ENCODE measurements at places on chromosomes 2 and 18. TPM values are rescaled to one million over a fixed set of nuclear protein-coding genes. Genes with fewer than 3 reads are reported as not detected.
A peak's percentile ranks its signal among the peaks of the same experiment; 100 is the strongest.

- no peak overlapping the region for H3K4me3 ChIP-seq
- peak overlapping the region; percentile 14 for H3K27ac ChIP-seq
- H3K36me3 ChIP-seq = no peaks in the 10 kb centered on the region
- no peak for DNase-seq
- no peaks in the 10 kb centered on the region for H3K27me3 ChIP-seq
These were observed 30.6 kb downstream of the ITSN2 start for GRCh38 chr2:24329700-24330099.

GRCh38 chr2:40511661-40512213 lies 59.8 kb upstream of the SLC8A1 start:
- no peak for DNase-seq
- H3K4me1 ChIP-seq = peaks cover 12% of the 10 kb centered on the region
- no peaks in the 10 kb centered on the region for H3K36me3 ChIP-seq
- H3K4me3 ChIP-seq = peak overlapping the region; percentile 26

ESCO1 gene
- total RNA-seq = 20.0 TPM

LINC00305 gene
- total RNA-seq = not detected

DNA sequence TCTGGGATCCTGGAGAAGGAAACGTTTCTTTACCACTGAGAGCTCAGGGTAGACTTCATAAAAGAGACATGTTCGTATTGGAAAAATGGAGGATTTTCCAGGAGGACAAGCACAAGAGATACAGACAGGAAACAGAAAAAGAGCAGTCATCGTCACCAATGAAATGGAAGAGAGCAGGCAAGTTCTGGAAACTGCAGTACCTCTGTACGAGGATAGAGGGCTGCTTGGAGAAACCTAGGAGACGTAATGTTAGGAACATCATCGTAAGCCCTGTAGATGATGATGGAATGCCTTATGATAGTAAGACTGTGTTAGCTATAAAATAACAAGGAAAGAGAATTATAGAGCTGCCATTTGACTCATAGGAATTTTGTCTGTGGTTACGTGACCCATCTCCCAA lies 121.1 kb upstream of the KLHL14 start:
- H3K36me3 ChIP-seq = no peaks in the 10 kb centered on the region
- H3K4me1 ChIP-seq = peaks cover 3% of the 10 kb centered on the region
- H3K27ac ChIP-seq = no peak overlapping the region

- no peaks in the 10 kb centered on the region for H3K4me1 ChIP-seq
- no peak overlapping the region for H3K4me3 ChIP-seq
- H3K36me3 ChIP-seq = peaks cover 42% of the 10 kb centered on the region
- H3K27ac ChIP-seq = no peak overlapping the region
- DNase-seq = no peak
- H3K27me3 ChIP-seq = no peaks in the 10 kb centered on the region
These were observed 22.7 kb downstream of the CYP20A1 start for GRCh38 chr2:203261326-203262159.

DNA sequence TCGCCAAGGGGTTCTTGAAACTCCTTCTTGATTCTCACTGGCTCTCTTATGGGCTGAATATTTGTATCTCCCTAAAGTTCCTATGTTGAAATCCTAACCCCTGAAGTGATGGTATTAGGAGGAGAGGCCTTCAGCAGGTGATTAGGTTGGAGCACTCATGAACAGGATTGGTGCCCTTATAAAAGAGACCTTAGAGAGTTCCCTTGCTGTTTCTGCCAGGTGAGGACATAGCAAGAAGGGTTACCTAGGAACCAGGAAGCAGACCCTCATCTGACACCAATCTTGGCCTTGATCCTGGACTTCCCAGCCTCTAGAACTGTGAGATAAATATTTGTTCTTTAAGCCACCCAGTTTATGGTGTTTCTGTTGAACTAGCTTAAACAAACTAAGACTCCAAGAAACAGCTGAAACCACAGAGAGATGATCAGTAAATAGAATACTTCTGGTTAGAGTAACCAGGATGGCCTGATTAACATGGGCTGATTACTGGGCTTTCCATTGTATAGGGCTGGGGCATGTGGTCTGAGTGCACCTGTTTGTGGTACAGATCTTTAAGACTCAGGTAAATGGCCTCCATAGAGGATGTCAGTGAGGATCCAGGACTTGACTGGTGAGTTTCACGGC lies 7.7 kb upstream of the CDC42EP3 start:
- H3K4me1 ChIP-seq = peaks cover 16% of the 10 kb centered on the region
- H3K4me3 ChIP-seq = no peak overlapping the region
- H3K36me3 ChIP-seq = no peaks in the 10 kb centered on the region
- no peak overlapping the region for H3K27ac ChIP-seq
- no peak for DNase-seq

GRCh38 chr2:176385838-176386237 lies 116.6 kb downstream of the MTX2 start:
- H3K27ac ChIP-seq = no peak overlapping the region
- no peaks in the 10 kb centered on the region for H3K27me3 ChIP-seq
- no peaks in the 10 kb centered on the region for H3K4me1 ChIP-seq
- no peak overlapping the region for H3K4me3 ChIP-seq

RRM2 gene
- total RNA-seq = 39.2 TPM

DNA sequence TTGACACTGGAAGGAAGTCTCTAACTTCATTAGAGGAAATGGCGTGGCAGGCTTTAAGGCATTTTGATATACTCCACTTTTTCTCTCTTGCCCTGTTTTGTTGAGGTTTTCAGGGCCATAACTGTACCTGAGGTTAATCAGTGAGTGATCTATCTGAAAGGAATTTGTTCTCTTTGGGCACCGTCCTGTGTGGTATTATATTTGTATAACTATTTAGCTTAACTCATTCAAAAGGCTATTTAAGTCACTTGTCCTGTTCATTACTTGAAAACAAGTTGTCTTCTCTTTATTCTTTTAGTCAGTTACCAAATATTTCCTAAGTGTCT lies 180.4 kb downstream of the NEDD4L start:
- no peak overlapping the region for H3K27ac ChIP-seq
- no peak for DNase-seq
- H3K4me3 ChIP-seq = no peak overlapping the region

TLK1 gene
- 87.5 TPM for total RNA-seq

- no peaks in the 10 kb centered on the region for H3K27me3 ChIP-seq
- H3K4me1 ChIP-seq = no peaks in the 10 kb centered on the region
- no peak overlapping the region for H3K4me3 ChIP-seq
- peaks cover 100% of the 10 kb centered on the region for H3K36me3 ChIP-seq
These were observed 87.9 kb downstream of the UGGT1 start for GRCh38 chr2:128178650-128179460.

GRCh38 chr18:31667185-31667584 lies 17.2 kb downstream of the B4GALT6 start:
- DNase-seq = no peak
- no peaks in the 10 kb centered on the region for H3K36me3 ChIP-seq
- H3K4me1 ChIP-seq = no peaks in the 10 kb centered on the region
- no peak overlapping the region for H3K4me3 ChIP-seq

FAM237A gene
- total RNA-seq = not detected

DNA sequence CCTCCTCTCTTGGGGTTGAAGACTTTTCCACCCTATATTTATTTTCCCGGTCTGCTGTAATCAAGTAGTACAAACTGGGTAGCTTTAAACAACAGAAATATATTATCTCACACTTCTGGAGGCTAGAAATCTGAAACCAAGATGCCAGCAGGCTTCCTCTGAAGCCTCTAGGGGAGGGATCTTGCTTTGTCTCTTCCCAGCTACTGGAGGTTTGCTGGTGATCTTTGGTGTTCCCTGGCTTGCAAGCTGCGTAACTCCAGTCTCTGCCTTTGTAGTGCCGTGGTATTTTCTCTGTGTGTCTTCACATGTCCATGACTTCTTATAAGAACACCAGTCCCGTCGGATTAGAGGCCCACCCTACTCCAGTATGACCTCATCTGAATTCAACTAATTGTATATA lies 44.4 kb downstream of the MYO3B start:
- H3K27ac ChIP-seq = no peak overlapping the region
- DNase-seq = no peak
- no peaks in the 10 kb centered on the region for H3K27me3 ChIP-seq
- no peaks in the 10 kb centered on the region for H3K36me3 ChIP-seq

DNA sequence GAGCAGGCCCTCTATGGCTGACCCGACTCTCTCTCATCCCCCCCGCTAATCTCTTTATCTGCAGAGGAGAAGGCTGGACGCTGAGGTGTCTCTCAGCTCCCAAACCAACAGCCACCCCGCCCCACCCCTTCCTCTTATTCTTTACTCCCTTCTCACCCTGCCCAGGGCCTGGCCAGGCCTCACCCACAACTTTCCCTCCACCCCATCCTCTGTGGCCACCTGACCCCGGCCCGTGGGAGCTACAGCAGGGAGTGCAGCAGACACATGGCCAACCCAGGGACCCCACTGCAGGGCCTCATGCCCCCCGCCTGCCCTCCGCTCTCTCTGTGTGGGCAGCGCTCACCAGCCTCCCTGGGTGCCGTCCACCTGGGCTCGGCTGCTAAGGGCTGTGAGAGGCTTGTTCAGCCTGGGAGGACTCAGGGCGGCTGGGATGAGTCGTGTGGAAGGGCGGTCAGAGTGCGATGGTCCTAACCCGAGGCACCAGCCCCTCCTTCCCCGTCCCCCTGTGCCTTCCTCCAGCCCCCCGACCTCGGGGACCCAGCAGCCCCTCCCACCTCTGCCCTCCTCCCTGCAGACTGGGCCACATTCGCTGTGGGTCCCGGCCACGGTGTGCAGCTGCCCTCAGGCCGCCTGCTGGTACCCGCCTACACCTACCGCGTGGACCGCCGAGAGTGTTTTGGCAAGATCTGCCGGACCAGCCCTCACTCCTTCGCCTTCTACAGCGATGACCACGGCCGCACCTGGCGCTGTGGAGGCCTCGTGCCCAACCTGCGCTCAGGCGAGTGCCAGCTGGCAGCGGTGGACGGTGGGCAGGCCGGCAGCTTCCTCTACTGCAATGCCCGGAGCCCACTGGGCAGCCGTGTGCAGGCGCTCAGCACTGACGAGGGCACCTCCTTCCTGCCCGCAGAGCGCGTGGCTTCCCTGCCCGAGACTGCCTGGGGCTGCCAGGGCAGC lies 6.8 kb downstream of the NEU4 start:
- H3K27me3 ChIP-seq = no peaks in the 10 kb centered on the region
- peaks cover 21% of the 10 kb centered on the region for H3K4me1 ChIP-seq
- no peak overlapping the region for H3K27ac ChIP-seq
- DNase-seq = peak; percentile 41
- H3K36me3 ChIP-seq = no peaks in the 10 kb centered on the region
- H3K4me3 ChIP-seq = no peak overlapping the region

HRH4 gene
- total RNA-seq = 0.46 TPM

DNA sequence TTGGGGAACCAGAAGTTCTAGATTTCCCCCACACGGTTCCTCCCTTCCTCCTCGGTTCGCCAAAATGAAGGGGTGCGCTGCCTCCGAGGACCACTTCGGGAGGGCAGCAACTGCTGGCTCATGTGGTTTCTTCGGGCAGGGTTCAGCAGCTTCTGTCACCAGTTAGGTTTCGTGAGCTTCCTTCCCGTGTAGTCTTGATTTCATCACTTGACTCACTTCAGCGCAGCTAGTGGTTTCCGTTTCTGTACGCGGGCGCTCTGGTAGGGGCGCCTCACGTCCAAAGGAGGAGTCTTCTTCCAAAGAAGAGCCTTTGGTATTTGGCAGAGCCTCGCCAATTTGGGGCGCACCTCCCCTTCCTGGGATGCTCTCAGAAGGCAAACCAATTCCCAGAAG lies 485 bp upstream of the GALNT3 start:
- peak overlapping the region; percentile 63 for H3K4me3 ChIP-seq
- no peaks in the 10 kb centered on the region for H3K36me3 ChIP-seq
- H3K4me1 ChIP-seq = peaks cover 23% of the 10 kb centered on the region

DNA sequence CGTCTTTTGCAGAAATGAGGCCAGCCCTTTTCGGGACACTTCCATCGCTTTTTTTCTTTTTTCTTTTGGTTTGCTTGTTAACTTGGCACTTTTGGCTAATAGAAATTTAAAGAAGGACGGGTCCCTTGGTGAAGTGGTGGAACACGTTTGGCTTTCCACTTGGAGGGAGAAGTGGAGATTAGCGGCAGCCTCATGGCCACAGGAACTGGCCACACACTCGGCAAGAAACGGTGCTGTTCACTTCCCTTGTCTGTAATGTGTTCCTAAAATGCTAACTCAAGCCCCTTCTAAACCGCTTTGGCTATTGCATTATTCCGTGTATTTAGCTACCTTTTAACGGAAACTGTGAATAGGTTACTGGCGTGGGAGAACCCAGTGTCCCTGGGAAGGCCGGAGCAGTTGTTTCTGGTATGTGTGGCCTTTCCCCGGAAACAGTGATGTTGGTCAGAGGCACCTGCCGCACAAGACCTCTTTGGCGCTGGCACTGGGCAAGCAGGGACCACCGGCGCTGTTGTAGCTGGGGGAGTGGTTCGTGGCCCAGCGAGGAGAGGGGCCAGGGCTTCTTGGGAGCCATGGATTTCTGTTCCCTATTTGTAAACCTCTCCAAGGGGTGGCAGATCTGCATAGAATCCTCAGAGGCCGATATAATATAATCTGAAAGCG lies 981 bp downstream of the RAMP1 start:
- peak overlapping the region; percentile 4 for H3K27ac ChIP-seq
- peak; percentile 65 for DNase-seq
- H3K4me1 ChIP-seq = peaks cover 11% of the 10 kb centered on the region
- H3K4me3 ChIP-seq = peak overlapping the region; percentile 22
- H3K36me3 ChIP-seq = no peaks in the 10 kb centered on the region
- peaks cover 8% of the 10 kb centered on the region for H3K27me3 ChIP-seq

DNA sequence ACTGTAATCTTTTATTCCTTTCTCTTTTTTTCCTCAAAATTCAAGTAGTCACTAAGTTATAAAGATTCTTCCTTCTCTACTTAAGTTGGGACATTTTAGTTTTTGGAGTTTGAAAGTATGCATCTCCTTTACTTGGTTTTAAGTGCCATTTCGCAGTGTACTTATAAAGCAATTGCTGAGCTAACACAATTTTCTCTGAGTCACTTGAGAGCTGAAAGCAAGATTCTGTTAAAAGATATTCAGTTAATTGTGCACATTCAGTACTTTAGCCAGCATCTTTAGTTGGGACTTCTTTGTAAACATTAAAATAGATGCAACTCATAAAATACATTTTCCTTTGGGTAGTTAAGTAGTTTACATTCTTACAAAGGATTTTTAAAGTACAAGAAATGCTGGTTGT lies 136.0 kb downstream of the GFPT1 start:
- H3K4me1 ChIP-seq = peaks cover 4% of the 10 kb centered on the region
- no peaks in the 10 kb centered on the region for H3K27me3 ChIP-seq
- no peak overlapping the region for H3K4me3 ChIP-seq
- H3K36me3 ChIP-seq = no peaks in the 10 kb centered on the region
- H3K27ac ChIP-seq = peak overlapping the region; percentile 11
